ENCODE measurements at places on chromosomes 2 and 18.

- DNase-seq, result no peak
Measured at GRCh38 chr2:25585189-25585588, 88.2 kb downstream of the DTNB start.

GRCh38 chr2:25043241-25043867, 1.5 kb downstream of the EFR3B start:
- DNase-seq, result no peak

GRCh38 chr2:2038746-2039530, 292.1 kb downstream of the MYT1L start:
- no peak for DNase-seq

DNA sequence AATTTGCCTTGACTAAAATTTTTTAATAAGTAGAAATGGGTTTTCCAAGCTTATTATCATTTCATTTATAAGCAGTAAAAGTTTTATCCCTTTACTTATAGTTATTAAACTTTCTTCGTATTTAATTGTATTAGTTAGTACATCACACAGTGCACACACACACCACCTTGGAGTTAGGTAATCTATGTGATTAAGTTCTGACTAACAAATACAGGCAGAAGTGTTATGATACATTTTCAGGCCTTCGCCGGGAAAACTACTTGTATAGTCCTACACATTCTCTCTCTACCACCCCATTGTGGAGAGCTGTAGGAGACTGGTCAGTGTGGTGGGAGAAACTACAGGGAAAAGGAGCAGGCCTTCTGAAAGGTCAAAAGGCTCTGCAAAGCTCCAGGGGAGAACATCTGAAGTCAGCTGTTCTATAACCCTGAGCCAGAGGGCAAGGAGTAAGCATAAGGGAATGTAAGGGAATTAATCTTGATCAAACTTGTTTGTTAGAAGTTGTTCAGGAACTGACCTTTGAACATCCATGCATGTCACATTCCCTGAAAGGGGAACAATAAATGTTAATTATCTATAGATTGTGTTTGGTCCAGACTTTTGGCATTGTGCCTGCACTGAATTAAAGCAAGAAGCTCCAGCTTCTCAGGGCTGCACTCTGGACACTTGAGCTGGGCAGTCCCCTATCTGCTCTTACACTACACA, 231.7 kb downstream of the FSIP2 start:
- DNase-seq, result no peak

GRCh38 chr2:135913727-135914365, 37.6 kb upstream of the MCM6 start:
- DNase-seq, result no peak

GRCh38 chr2:238108423-238109183, 8.5 kb downstream of the ESPNL start:
- no peak for DNase-seq

DNA sequence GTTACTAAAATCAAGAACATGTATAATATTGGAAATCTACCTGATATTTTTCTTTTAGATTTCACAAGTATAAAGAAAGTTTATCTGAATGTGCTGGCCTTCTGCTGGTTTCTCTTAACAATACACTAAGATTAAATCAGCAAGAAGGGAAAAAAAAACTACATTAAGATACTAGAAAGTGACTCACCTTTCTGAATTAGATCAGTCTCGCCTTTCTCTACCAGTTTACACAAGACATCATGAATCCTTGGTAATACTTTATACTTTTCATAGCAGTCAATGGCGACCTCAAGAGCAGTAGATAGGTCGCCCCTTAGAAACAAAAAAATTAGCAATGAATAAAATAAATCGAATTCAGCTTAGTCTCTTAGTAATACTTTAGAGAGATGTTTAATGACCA, 61.2 kb downstream of the LRPPRC start:
- no peak for DNase-seq

DNA sequence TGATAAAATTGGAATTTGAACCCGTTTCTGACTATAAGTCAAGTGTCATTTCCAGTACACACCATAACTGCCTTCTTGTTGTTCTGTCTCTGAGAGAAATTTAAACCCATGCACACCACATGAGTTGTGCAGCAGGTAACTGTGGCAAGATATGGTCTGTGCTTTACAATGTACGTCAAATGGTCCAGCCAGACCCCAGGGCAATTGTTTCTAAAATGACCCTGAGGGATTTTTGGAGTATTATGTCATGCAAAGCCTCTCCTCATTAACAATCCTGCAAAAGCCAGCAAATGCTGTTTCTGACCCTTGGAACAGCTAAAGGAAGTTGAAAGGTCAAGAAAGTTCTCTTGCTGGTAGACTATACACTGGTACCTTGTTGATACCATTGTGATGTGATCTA, 47.7 kb upstream of the WIPF1 start:
- no peak for DNase-seq

DNA sequence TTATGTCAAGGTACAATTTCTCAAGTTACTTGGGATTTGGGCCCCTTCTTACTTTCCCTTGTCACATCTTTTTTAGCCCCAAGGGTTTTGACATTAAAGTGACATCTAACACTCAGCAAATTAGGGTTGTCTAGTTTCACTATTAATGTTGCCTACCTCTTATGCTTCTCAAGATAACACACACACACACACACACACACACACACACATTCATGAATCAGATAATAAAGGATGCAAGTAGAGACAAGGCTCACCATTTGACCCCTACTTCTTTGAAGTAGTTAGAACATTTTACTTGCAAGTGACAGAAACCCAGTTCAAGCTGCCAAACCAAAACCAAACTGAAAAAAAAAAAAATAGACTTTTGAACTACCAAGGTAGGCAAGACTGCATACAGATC, 138.8 kb downstream of the TRIB2 start:
- DNase-seq, result no peak

- no peak for DNase-seq
Measured at GRCh38 chr2:216328347-216328746, 43.9 kb downstream of the MARCHF4 start.
